NAMALWA (cell line): ENCODE measurements at places on chromosomes 3 and 15.

- DNase-seq = no peak
Measured at GRCh38 chr15:64004587-64004986, 41.7 kb downstream of the DAPK2 start.

DNA sequence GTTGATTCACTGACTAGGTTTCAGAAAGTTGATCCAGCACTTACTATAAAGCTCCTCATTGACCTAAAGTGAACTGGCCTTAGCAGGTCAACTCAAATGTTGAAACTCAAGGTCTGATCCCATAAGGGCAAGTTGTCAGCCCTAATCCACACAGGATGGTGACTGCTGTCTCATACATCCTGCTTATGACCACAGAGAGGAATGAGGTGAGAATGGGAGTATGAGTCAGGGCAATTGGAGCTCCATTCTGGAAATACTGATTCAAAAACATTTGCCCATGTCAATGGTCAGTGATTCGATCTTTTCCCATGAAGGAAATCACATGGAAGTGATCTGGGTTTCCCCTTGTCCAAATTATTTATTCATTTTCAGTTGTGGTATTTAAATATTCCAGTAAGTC is 78.7 kb downstream of the ZNF385D start:
- DNase-seq = no peak

- DNase-seq = no peak
Measured at GRCh38 chr15:38750786-38751185, 186.2 kb upstream of the RASGRP1 start.

GRCh38 chr15:42367041-42367440 is 7.7 kb downstream of the CAPN3 start:
- DNase-seq = no peak

- DNase-seq = no peak
Measured at GRCh38 chr3:111901637-111902036, 42.6 kb downstream of the PHLDB2 start.
